ENCODE measurements at places on chromosomes 3 and 15. TPM values are rescaled to one million over a fixed set of nuclear protein-coding genes. Genes with fewer than 3 reads are reported as not detected.

The ADGRG7 gene
- not detected for total RNA-seq

DNA sequence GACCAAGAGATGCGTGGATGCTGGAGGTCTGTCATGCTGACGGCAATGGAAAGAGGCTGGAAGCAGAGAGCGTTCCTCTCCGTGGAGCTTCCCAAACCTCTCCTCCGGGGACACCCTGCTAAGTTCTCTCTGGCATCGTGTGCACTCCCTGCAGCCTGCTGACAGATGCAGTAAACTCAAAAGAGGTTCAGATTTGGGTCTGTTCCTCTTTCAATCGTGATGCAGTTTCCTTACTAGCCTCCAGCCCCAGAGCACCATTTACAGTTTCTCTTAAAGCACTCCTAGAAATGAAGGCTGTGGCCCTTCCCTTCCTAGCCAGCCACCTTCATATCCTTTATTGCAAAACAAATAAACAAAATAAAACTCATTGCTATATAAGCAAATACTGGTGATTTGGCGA is 47.3 kb upstream of the LRRC58 start:
- H3K4me1 ChIP-seq: no peaks in the 10 kb centered on the region
- H3K36me3 ChIP-seq: peaks cover 63% of the 10 kb centered on the region
- DNase-seq: no peak
- no peak overlapping the region for H3K4me3 ChIP-seq

The PSTPIP1 gene
- total RNA-seq: 6.9 TPM

DNA sequence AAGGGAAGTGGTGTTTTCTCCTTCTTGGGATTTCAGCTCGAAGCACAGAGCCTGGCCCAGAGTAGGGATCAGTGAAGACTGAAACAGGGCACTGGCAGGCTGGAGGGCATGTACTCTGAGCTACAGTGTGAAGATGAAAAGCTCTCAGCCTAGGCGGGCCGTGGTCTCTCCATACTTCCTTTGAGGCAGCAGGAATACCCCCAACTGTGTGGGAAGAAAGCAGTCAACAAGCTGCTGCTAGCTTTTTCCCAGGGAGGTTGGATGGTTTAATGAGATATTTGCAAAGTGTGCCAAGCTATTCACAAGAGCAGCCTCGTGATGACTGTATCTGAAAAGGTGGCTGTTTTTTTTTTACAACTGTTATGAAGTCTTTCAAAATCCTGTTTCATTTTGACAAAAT is 47.2 kb downstream of the NMNAT3 start:
- H3K27ac ChIP-seq: no peak overlapping the region
- no peak for DNase-seq
- no peak overlapping the region for H3K4me3 ChIP-seq
- no peaks in the 10 kb centered on the region for H3K36me3 ChIP-seq
- no peaks in the 10 kb centered on the region for H3K4me1 ChIP-seq
- no peaks in the 10 kb centered on the region for H3K27me3 ChIP-seq

DNA sequence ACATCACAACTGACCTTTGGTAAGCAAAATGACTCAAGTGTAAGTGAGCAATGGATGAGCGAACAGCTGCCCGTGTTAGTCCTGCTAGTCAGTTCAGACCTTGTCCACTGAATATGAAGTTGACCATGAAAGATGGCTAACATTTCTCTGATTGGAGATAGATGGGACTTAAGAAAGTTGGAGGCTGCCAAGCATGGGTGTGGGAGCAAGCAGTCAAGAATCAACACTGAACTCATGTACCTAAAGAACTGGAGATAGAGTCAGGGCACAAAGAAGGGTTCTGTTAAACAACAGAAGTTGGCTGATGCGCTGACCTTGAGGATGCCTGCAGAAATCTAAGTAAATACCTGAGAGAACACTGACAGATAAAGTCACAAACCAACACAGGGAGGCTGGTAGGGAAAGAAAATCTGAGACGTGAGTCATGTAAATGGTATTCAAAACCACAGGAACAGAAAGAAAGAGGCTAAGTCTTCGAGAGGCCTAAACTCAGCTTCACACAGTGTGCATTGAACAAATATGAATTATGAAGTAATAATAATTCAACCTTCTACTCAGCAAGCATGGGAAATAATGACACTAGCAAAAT is 30.7 kb upstream of the ANPEP start:
- no peaks in the 10 kb centered on the region for H3K4me1 ChIP-seq
- no peak overlapping the region for H3K27ac ChIP-seq
- DNase-seq: no peak
- no peak overlapping the region for H3K4me3 ChIP-seq
- H3K27me3 ChIP-seq: no peaks in the 10 kb centered on the region
- no peaks in the 10 kb centered on the region for H3K36me3 ChIP-seq

DNA sequence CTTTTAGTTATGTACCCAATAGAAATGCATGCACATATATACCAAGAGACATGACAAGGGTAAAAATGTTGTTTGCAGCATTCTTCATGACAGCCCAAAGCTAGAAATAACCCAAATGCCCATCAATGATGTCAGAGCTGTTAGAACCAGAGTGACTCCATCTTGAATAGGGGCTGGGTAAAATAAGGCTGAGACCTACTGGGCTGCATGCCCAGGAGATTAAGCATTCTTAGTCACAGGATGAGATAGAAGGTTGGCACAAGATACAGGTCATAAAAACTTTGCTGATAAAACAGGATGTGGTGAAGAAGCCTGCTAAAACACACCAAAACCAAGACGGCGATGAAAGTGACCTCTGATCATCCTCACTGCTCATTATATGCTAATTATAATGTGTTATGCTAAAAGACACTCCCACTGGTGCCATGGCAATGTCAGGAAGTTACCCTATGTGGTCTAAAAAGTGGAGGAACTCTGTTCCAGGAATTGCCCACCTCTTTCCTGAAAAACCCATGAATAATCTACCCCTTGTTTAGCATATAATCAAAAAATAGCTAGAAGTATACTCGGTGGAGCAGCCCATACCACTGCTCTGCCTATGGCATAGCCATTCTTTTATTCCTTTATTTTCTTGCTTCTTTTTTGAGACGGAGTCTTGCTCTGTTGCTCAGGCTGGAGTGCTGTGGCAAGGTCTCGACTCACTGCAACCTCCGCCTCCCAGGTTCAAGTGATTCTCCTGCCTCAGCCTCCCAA is 32.9 kb downstream of the ZBTB11 start:
- H3K36me3 ChIP-seq: peaks cover 8% of the 10 kb centered on the region
- H3K4me3 ChIP-seq: no peak overlapping the region
- DNase-seq: no peak
- no peak overlapping the region for H3K27ac ChIP-seq
- H3K4me1 ChIP-seq: no peaks in the 10 kb centered on the region
- H3K27me3 ChIP-seq: no peaks in the 10 kb centered on the region

GRCh38 chr15:38781196-38781595 is 216.6 kb upstream of the RASGRP1 start:
- H3K27ac ChIP-seq: no peak overlapping the region
- H3K27me3 ChIP-seq: no peaks in the 10 kb centered on the region
- H3K36me3 ChIP-seq: no peaks in the 10 kb centered on the region
- no peak for DNase-seq

DNA sequence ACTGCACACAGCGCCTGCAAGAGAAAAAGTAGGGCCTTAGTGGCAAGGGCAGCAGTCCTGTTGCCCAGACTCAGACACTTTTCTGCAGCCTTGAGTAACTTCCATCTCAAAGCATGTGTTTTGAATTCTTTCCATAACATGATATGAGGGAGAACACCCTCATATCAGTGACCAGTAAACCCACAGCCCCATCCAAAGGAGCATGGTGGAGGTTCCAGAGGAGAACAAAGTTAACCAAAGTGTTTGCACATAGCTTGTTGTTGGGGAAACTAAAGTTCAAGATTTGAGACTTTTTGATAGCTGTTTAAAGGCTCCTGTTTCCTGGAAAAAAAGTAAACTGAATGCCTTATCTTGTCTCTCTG is 74.2 kb downstream of the OCA2 start:
- no peaks in the 10 kb centered on the region for H3K36me3 ChIP-seq
- H3K27me3 ChIP-seq: no peaks in the 10 kb centered on the region
- no peak for DNase-seq
- H3K4me1 ChIP-seq: peaks cover 23% of the 10 kb centered on the region

The LAMB2 gene
- total RNA-seq: 573 TPM

DNA sequence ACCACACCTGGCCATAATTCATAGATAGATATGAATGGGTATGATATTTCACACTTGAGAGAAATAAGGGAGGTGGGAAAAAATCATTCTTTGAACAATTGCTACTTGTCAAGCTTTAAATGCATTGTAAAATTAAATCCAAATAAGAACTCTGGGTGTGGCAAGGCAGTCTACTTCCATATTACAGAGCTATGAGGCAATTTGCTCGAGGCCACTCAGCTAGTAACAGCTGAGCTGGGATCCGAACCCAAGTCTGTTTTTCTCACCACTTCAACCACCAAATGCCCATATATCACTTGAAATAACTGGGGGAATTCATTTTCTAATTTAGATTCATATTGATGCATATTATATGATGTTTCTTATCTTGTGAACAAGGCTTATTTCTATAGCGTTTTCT is 482.2 kb upstream of the ADAMTS9 start:
- H3K4me1 ChIP-seq: peaks cover 9% of the 10 kb centered on the region
- DNase-seq: no peak
- H3K4me3 ChIP-seq: no peak overlapping the region
- peak overlapping the region; percentile 29 for H3K27ac ChIP-seq
- H3K27me3 ChIP-seq: no peaks in the 10 kb centered on the region

- no peak for DNase-seq
- peaks cover 18% of the 10 kb centered on the region for H3K36me3 ChIP-seq
- peaks cover 59% of the 10 kb centered on the region for H3K4me1 ChIP-seq
Measured at GRCh38 chr15:85690561-85691231, 104.0 kb downstream of the KLHL25 start.

- H3K27me3 ChIP-seq: no peaks in the 10 kb centered on the region
- H3K4me3 ChIP-seq: no peak overlapping the region
- H3K36me3 ChIP-seq: no peaks in the 10 kb centered on the region
- peaks cover 10% of the 10 kb centered on the region for H3K4me1 ChIP-seq
Measured at GRCh38 chr3:97235611-97236315, 421.4 kb downstream of the EPHA6 start.

The STXBP5L gene
- total RNA-seq: 24.0 TPM

The DHFR2 gene
- total RNA-seq: 5.5 TPM

GRCh38 chr3:183845608-183846288 is 20.4 kb upstream of the MAP6D1 start:
- DNase-seq: no peak
- H3K27me3 ChIP-seq: no peaks in the 10 kb centered on the region
- H3K27ac ChIP-seq: no peak overlapping the region
- H3K4me3 ChIP-seq: no peak overlapping the region
- H3K36me3 ChIP-seq: peaks cover 27% of the 10 kb centered on the region
- no peaks in the 10 kb centered on the region for H3K4me1 ChIP-seq

The LTK gene
- 0.13 TPM for total RNA-seq

GRCh38 chr3:183148056-183148455 is 14.5 kb downstream of the LAMP3 start:
- H3K4me1 ChIP-seq: no peaks in the 10 kb centered on the region
- H3K27ac ChIP-seq: no peak overlapping the region
- H3K27me3 ChIP-seq: no peaks in the 10 kb centered on the region
- DNase-seq: no peak

DNA sequence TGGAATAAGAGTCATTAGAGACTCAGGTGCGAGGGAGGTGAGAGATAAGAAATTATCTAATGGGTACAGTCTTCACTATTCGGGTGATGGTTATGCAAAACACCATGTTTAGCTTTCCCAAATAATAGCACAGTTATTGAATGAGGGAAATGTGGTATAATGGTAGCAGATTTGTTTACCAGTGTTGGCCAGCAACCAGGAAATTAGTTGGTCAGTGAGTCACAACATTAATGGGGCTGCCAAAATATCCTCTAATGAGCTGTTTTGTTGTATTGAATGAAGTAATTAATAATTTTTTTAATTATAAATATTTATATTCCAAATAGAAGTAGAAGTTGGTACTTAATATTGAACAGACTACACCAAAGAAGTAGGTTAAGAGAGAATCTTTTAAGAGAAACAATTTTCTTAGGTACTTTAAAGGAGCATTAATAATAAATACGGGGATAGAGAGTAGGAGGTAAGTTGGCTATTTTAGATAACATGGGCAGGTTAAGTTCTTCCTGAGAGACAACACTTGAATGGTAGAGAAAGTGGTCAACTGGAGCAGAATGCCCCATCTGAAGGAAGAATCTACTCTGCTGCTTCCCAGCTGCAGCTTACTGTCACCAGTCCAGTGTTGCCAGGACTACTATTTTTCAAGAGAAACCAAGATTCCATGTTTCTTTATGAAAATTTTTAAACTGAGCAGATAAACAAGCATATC is 218.8 kb downstream of the UBE2E2 start:
- no peaks in the 10 kb centered on the region for H3K4me1 ChIP-seq
- H3K4me3 ChIP-seq: no peak overlapping the region
- no peak overlapping the region for H3K27ac ChIP-seq
- no peaks in the 10 kb centered on the region for H3K36me3 ChIP-seq

The OXTR gene
- total RNA-seq: 0.29 TPM

- H3K27ac ChIP-seq: no peak overlapping the region
- peaks cover 20% of the 10 kb centered on the region for H3K4me1 ChIP-seq
- peaks cover 52% of the 10 kb centered on the region for H3K27me3 ChIP-seq
Measured at GRCh38 chr3:181699171-181699903, 12.4 kb upstream of the SOX2 start.
